ENCODE measurements at places on chromosomes 16 and 17.

GRCh38 chr16:85227084-85227945 lies 115.0 kb upstream of the CIBAR2 start:
- DNase-seq = no peak

DNA sequence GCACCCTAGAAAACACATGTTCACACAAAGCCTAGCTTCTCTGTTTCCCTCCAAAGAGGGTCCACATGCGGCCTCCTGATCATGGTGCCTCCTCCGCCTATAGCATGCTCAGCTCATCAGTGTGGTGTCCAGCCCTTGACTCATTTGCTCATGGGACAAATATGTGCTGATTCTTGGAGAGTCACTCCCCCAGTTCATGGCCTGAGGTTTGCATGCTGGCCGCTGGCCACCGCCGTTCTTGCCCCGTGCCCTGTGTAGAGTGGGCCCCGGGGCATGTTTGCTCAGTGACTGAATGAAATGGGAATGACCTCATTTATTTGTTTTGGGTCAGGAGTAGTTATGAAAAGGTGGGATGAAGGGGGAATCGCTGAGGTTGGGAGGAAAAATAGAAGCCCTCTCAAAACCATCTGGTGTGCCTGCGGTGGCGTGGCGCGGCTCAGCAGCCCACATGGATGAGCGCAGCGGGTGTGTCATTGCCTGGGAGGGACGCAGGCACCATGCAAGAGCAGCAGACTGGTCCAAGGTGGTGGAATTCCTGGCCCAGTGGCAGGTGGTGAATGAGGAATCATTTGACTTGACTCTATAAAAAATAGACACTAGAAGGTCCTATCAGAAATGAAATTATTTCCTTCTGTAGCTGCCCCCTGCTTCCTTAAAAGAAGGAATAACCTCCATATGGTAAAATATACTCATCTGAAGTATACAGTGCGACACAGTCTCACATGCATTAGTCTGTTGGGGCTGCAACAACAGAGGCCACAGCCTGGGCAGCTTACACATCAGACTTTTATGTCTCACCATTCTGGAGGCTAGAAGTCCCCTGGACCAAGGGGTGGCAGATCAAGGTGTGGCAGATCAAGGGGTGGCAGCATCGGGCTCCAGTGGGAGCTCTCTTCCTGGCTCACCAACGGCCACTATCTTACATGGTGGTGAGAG lies 31.7 kb downstream of the CRISPLD2 start:
- no peak for DNase-seq

- peak; percentile 12 for DNase-seq
Observed at GRCh38 chr17:17568772-17569195, 22.7 kb downstream of the PEMT start.

DNA sequence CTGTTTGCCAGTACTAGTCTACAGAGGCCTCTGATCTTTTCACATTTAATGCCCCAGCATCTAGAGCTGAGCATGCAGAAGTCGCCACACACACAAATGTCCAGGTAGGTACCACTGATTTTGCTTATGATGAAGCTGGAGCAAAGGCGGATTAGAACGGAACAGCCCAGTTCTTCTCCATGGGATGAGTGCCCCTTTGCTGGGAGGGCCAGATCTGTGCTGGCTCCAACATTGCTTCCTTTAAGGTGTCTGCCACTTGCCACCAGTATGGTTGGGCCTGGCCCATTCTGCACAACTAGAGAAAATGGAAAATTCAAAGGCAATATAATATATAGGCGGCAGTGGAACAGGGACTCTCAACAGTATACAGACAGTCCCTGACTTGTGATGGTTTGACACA lies 2.2 kb upstream of the MNT start:
- no peak for DNase-seq

DNA sequence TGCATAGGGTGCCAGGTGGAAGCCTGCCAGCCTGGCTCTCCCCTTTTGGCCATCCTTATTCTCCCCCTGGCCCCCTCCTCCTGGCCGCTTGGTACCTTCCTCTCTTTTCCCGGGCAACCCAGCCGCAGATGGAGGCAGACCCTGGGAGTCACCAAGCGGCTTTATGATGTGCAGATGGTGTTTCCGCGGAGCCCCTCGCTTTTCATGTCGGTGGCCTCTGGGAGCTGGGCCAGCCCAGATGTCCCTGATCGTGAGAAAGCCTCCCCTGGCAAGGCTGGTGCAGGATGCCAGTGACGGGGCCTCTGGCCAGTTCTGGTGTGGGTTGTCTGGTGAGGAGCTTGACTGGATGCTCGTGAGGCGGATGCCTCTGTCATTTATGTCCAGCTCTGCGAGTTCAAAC lies 18.0 kb upstream of the BRD7 start:
- no peak for DNase-seq

Data from activated T-helper 1 cell treated with Interleukin-2 at 50 U/mL for 16 hours (primary cell).